OCI-LY7 (cell line): ENCODE measurements at places on chromosomes 4 and X.
A peak's percentile ranks its signal among the peaks of the same experiment; 100 is the strongest.

DNA sequence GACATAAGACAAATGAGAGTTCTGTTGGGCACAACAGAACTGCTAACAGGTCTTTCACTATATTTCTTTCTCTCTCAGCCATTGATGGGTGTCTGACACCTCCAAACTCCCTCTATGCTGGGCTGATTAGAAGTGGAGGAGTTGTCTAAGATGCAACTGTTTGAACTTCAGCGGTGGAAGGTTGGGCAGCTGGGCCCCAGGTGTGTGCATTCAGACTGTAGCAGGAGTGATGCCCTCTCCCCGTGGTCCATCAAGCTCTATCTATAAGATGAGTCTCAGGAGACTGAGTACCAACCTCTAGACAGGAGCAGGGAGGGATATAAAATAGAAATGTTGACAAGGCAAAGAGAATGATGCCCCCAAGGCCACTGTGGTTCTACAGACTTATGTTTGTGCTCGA is 28.2 kb upstream of the CHRNA9 start:
- DNase-seq, result peak; percentile 60

GRCh38 chr4:24800325-24800895 is 5.0 kb downstream of the SOD3 start:
- no peak for DNase-seq

GRCh38 chr4:127006446-127006877 is 626.3 kb upstream of the INTU start:
- no peak for DNase-seq

DNA sequence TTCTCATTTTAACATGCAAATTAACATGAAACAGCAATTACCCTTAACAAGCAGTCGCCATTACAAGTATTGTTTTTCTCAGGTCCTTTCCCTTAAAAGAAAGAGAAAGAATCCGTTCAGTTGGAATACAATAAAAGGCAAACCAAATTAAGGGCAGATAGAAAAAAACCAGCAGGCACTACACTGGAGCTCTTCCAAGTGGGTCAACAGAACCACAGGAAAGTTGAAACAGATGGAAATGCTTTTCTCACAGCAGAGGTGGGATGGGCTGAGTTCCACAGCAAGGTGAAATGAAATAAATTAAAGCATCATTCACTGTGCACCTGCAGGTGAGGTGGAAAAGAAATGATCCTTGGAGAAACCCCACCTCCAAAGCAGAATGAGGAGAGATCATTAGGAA is 102.6 kb downstream of the APBB2 start:
- DNase-seq, result no peak

GRCh38 chr4:4857001-4857808 is 2.3 kb upstream of the MSX1 start:
- DNase-seq, result no peak

DNA sequence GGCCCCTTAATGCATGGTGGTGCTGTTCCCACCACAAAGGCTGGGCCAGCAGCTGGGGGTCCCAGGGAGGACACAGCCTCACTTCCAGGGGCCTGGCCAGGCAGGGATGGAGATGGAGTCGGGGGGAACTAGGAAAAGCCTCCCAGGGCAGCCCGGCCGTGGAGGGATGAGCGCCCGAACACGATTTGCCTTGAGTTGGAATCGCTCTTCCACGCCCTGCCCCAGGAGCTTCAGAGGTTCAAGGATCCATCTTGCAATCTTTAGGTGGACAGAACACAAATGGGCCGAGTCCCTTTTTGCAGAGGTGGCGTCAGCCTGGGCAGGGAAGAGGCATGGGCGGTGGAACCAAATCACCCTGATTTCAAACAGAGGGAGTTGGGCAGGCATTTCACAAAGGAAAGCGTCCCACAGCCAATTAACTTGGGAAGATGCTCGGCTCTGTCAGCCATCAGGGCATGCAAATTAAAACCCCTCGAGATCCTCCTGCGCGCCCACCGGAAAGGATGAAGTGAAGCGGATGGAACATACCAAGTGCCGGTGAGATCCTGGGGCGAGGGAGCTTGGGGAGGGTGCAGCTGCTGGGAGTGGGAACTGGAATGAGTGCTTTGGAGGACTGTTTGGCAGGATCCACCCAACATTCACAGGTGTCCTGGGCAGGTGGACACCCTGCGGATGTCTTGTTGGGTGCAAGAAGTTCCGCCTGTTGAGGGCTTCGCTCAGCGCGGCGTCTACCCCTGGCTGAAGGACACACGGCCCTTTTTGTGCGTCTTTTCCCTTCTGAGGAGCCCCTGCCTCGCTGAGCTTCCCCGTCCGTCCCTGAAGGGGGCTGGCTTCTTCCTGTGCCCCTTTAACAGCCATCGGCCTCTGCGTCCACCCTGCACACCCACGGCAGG is 75.7 kb downstream of the HTRA3 start:
- no peak for DNase-seq
